ENCODE measurements at places on chromosomes 11 and 22.

GRCh38 chr11:6253197-6253596 lies 6.4 kb upstream of the CCKBR start:
- DNase-seq = no peak

DNA sequence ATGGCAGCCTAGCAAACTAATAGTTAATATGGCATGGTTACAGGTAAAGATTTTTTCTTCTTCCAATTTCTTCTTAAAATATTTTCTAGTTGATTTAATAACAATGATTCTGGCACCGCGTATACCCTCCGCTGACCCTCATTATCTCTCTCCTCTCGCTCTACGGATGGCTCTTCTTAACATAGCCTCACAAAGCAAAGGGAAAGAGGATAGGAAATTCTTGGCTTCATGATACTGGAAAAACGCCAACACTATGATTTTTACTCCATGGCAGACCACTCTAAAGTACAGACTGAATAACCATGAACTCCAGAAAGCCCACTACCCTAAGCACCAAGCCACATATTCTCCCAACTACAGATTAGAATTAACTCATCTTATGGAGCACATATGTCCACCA lies 6.1 kb downstream of the PI4KA start:
- no peak for DNase-seq

GRCh38 chr11:96162816-96163499 lies 180.0 kb downstream of the MAML2 start:
- DNase-seq = no peak

GRCh38 chr22:33209930-33210784 lies 152.0 kb upstream of the SYN3 start:
- peak; percentile 5 for DNase-seq

DNA sequence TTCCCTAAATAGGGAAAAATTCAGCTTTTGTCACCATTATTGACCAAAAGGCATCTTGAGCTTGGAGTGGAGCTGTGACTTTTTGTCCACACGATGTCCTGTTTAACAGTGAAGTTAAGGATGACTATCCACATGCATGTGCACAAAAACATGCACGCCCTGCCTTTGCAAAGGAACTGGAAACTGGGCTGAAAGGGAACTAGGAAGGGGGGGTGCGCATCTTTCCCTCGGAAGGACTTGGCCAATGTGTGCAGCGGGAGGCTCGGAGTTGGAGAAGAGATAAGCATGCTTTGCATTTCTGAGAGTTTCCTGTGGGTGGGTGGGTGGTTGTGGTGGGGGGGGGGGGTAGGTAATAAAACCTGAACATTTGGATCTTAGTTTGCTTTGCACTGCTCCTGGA lies 411 bp upstream of the KIRREL3 start:
- no peak for DNase-seq

- no peak for DNase-seq
Measured at GRCh38 chr11:10067629-10068300, 226.3 kb downstream of the SBF2 start.

- DNase-seq = no peak
Measured at GRCh38 chr11:125348674-125349309, 147.3 kb downstream of the FEZ1 start.

GRCh38 chr22:39956932-39957664 lies 3.1 kb upstream of the TMA7B start:
- no peak for DNase-seq

- DNase-seq = no peak
Measured at GRCh38 chr11:130042093-130042591, 27.6 kb upstream of the APLP2 start.

DNA sequence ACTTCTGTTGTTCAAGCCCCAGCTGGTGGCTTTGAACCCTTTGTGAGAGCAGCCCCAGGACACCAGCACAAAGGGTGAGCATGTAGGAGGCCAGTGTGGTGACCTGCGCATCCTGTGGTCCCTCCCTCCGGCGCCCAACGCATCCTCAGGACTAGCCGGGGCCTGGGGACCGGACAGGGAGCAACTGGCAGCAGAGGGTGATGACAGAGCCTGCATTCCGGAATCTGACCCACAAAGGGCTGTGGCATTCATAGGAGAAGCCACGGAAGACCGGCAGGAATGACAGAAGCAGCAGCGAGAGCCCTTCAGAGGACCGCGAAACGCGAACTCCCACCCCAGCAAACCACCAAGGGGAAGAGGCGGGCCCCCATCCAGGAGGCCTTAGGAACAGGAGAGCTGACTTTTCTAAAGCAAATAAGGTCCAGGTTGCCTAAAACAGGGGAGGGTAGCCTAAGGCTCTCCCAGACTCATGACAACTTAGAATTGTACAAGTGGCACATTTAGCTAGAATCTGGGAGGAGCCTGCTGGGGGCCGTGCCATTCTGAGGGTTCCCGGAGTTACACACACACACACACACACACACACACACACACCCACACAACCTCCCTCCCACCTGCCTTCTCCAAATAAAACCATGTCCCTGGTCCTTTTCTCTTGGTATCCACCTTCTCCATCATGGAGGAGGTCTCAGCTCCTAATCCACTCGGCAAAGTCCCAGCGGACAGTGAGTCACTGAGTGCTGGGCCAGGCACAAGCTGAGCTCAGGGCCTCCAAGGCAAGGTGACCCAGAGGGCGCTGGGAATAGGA lies 232.7 kb downstream of the CTTN start:
- no peak for DNase-seq

- no peak for DNase-seq
Measured at GRCh38 chr22:21714786-21715185, 20.8 kb downstream of the YPEL1 start.

GRCh38 chr22:41198027-41198580 lies 7.0 kb upstream of the L3MBTL2 start:
- no peak for DNase-seq
